ENCODE measurements at places on chromosomes 5 and 9.

GRCh38 chr5:178674334-178674733 is 47.5 kb upstream of the CLK4 start:
- DNase-seq: no peak

GRCh38 chr9:79371948-79372555 is 199.7 kb upstream of the TLE4 start:
- DNase-seq: no peak

DNA sequence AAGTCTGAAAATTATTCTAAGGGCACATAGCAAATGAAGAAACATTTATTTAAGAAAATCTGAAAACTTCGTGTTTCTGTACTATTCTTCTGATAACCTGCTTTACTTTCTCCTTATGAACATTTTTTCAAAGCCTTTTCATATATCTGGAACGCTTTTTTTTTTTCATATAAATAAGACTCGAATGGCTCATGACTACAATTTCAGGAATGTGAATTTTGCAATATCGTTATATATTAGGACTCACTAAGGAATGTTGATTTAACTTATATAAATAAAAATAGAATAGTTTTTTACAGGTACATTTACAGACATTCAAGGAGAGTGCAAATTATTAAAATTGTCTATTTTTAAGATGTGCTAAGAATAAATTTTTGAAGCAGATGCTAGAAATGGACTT is 42.9 kb downstream of the GPBP1 start:
- DNase-seq: no peak

DNA sequence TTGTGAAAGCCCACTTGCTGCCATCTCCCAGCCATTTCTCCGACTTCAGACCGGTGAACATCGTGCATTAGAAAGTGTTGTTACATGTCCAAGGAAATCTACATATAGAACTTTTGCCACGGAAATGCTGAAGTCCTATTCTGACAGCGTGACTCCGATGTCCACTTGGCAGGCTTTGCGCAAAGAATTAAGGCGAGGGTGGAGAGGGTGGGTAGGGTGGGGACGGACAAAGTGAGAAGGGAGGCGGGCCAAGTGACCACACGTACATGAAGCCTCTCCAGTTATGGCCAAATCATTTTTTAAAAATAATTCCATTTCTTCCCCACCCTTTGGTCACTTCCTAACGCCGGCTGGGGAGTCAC is 460 bp upstream of the ACO1 start:
- no peak for DNase-seq

GRCh38 chr5:172446336-172447051 is 7.8 kb downstream of the SH3PXD2B start:
- DNase-seq: no peak
